ENCODE measurements at places on chromosomes 12 and 14.
A peak's percentile ranks its signal among the peaks of the same experiment; 100 is the strongest.

GRCh38 chr12:7271893-7272514 lies 31.9 kb upstream of the ACSM4 start:
- DNase-seq: no peak

- no peak for DNase-seq
Observed at GRCh38 chr12:52517005-52517835, 3.0 kb downstream of the KRT5 start.

GRCh38 chr12:2083008-2083407 lies 30.2 kb downstream of the CACNA1C start:
- no peak for DNase-seq

GRCh38 chr14:21686468-21686867 lies 12.8 kb upstream of the OR4E1 start:
- DNase-seq: no peak

GRCh38 chr14:66281036-66281776 lies 205.0 kb upstream of the CCDC196 start:
- DNase-seq: no peak

DNA sequence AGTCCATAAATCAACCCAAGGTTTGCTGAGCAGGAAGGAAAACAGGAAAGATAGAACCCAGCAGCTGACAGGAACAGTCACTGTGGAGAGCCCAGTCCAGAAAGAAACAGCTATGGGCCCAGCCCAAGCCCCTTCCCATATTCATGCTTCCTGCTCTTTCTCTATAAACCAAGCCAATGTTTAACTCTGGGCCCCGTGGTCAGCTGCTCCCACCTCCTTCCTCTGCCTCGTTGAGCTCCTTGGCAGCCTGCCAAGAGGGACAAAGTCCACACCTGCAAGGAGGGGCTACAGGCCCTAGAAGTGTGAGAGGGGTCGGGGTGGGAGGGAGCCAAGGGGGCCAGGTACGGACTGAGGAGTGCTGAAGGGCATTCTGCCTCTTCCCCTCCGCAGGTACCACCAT lies 10.0 kb downstream of the SLC6A13 start:
- no peak for DNase-seq

DNA sequence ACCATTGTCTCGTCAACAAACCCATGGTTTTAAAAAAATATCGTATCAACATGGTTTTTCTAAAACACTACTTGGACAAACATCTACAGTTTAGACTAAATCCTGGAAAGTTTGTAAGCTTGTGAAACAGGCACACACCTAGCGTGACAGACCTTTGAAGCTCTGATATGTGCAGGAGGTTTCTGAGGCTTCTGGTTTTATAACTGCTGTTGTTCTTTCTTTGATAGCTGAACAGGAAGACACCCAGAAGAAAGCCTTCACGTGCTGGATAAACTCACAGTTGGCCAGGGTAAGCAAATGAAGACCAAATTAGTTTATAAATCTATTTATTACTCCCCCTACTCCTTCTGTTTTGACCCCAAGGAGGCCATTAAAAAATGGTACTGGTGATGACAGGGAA lies 87.6 kb downstream of the SYNE2 start:
- DNase-seq: no peak

GRCh38 chr12:9673404-9674225 lies 4.1 kb downstream of the CLEC2D start:
- no peak for DNase-seq

GRCh38 chr12:104750061-104750460 lies 208.0 kb downstream of the SLC41A2 start:
- DNase-seq: peak; percentile 77

GRCh38 chr14:72457641-72458040 lies 436.3 kb downstream of the DPF3 start:
- DNase-seq: no peak

DNA sequence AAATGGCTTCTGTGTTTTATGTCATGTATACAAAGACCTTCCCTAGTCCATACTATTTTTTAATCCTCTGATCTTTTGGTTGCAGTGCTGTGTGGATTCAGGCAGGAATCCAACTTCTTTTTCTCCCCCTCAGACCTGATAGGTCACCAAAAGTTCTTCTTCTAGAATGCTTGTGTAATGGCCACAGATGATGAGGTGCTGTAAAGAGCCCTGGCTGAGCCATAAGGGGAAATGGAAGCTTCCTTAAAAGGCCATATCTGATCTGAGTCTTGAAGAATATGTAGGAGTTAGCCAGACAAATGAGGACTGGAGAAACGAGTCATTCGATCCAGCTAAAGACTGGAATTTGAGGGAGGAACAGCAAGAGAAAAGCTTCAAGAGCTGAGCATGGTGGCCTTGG lies 353.9 kb downstream of the PCNX1 start:
- peak; percentile 8 for DNase-seq

- no peak for DNase-seq
Observed at GRCh38 chr14:69701857-69702256, 65.1 kb upstream of the SRSF5 start.

- no peak for DNase-seq
Observed at GRCh38 chr14:100203962-100204834, 34.7 kb upstream of the YY1 start.

GRCh38 chr12:51793201-51793600 lies 55.3 kb downstream of the FIGNL2 start:
- no peak for DNase-seq

GRCh38 chr12:50440288-50440687 lies 39.6 kb downstream of the LARP4 start:
- no peak for DNase-seq

DNA sequence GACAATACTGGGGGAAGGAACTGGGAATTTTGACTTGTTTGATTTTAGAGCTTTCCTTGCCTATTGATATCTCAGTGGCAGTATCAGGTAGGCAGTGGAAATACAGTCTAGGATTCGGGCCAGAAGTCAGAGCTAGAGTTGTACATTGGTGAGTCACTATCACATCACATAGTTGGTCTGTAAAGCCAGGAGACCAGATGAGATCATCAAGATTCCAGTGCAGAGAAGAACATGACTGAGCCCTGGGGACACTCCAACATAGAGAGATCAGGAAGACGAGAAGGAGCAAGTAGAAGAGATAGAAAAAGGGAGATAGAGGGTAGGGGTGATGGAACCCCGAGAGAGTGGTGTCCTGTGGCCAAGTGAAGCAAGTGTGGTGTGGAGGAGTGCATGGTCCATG lies 46.6 kb upstream of the NR1H4 start:
- no peak for DNase-seq

DNA sequence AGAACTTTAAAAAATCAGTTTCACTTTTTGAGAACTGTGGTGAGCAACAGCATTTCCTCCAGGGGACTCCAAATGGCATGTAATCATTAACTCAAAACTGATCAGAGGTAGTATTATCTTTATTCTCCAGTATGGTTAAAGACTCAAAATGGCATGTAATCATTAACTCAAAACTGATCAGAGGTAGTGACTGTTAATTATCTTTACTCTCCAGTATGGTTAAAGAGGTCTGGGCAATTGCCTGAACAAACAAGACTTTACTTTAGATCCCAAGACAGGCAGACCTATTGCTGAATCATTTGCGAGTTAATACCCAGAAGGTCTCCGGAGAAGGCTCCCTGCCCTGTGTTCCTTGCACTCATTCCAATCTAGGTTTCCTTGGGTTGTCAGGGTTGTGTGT lies 6.6 kb upstream of the ACADS start:
- DNase-seq: no peak

GRCh38 chr12:64569923-64570691 lies 40.2 kb upstream of the RASSF3 start:
- no peak for DNase-seq

DNA sequence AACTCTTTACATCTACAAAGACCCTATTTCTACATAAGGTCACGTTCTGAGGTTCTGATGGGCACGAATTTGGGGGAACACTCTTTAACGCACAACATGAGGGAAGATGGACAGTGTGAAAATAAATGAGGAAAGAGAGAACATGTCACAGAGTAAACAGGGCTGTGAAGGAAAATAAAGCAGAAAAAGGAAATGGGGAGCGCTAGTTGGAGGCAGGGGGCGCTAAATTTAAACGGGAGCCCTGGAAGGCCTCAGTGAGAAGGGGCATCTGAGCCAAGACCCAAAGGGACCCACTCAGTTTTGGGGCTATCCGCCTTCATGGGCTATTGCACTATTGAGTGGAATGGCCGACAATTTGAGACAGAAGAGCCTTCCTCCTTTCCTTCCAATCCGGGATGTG lies 50.5 kb downstream of the PLXNC1 start:
- no peak for DNase-seq

DNA sequence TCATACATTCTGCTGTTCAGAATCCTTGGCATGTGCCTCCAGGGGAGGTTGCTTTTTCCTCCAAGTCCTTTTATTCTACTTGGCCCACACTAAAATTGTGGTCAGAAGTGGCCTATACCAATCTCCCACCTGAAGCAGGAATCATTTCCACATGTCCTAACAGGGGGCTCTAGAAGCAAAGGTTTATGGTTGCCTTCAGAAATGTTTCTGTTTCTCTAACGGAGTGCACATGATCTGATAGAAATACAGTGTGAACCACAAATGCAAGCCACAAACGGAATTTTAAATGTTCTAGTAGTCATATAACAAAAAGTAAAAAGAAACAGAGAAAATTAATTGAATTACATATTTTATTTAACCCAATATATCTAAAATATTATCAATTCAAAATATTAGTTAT lies 4.0 kb downstream of the PTGER2 start:
- DNase-seq: no peak

- no peak for DNase-seq
Observed at GRCh38 chr12:40921563-40922163, 229.4 kb downstream of the CNTN1 start.

GRCh38 chr12:42564556-42564955 lies 25.0 kb downstream of the PRICKLE1 start:
- DNase-seq: no peak

GRCh38 chr12:2322554-2323120 lies 269.9 kb downstream of the CACNA1C start:
- DNase-seq: no peak

- DNase-seq: no peak
Observed at GRCh38 chr14:96162741-96163140, 41.9 kb upstream of the BDKRB2 start.

- no peak for DNase-seq
Observed at GRCh38 chr14:20680843-20681347, 3.5 kb upstream of the RNASE4 start.

DNA sequence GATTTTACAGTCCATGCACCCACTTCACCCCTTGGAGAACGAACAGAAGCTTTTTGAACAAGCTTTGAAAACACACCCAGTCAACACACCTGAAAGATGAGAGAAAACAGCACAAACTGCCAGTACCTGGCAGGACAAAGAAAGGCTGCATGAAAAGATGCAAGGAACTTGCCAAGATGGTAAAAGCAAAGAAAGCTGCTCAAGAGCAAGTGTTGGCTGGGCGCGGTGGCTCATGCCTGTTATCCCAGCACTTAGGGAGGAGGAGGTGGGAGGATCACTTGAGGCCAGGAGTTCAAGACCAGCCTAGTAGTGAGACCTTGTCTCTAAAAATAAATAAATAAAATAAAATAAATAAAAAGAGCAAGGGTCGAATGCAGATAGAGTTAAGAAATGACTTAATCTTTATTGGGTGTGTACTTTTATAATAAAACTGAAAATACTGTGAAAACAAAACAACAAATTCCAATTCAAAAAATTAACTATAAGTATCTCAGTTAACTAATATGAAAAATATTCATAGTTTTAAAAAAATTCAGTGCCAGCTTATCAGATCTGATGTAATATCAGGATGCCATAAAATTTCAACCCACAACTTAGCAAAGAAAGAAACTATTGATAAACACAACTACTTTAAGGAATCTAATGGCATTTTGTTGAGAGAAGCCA lies 59.2 kb downstream of the HECTD4 start:
- no peak for DNase-seq

GRCh38 chr12:29223426-29223825 lies 74.3 kb downstream of the FAR2 start:
- peak; percentile 50 for DNase-seq
